ENCODE measurements at places on chromosomes 5 and 9.

GRCh38 chr9:136854113-136854841 is 2.1 kb downstream of the MAMDC4 start:
- no peak for DNase-seq

- DNase-seq = no peak
Observed at GRCh38 chr5:135880278-135880677, 15.4 kb downstream of the IL9 start.

GRCh38 chr9:130943777-130944176 is 4.7 kb upstream of the FIBCD1 start:
- no peak for DNase-seq

DNA sequence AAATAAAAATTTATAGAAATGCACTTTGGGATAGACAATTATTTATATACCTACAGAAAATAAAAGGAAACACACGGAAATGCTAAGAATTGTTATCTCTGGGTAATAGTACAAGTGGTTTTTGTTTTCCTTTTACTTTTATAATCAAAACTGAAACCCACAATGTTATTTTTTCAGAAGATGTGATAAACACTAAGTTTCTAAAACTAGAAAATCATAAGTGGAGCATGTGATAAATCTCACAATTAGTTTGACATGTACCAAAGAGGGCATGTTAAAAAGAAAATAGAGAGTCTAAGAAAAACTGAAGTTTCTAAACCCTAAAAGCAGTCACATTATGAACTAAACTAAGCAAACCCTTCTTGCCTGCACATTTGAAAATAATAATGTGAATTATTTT is 61.1 kb downstream of the OXCT1 start:
- no peak for DNase-seq

- DNase-seq = no peak
Observed at GRCh38 chr5:78003919-78004318, 227.8 kb upstream of the TBCA start.

DNA sequence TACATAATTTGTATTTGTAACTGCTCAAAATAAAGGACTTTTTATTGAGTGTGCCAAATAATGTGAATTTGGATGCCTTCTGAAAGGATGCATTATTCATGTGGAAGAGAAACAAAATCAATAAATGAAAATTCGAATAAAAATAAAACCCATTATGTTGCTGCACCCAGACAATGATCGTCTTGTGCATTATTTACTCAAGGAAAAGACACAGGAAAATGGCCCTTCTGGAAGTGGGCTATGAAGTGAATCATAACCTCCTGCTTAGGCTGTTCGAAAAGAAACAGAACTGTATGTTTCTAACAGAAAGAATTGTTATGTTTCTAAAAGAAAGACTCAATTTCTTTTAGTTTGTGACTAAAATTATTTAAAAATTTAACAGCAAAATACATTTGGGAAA is 168.9 kb upstream of the NFIB start:
- no peak for DNase-seq

DNA sequence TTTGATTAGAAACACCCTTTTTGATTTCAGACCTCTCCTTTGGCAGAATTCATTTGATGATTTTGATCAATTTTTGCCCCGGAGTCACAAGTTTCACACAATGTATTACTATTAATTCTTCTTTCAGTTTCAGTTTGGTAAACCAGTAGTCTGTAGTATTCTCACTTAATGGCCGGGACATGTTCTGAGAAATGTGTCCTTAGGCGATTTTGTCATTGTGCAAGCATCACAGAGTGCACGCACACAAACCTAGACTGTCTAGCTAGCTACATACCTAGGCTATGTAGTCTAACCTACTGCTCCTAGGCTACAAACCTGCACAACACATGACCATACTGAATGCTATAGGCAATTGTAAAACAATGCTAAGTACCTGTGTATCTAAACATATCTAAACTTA is 662.5 kb downstream of the IRX1 start:
- DNase-seq = no peak

- DNase-seq = no peak
Observed at GRCh38 chr5:167512111-167512510, 779.3 kb upstream of the WWC1 start.

DNA sequence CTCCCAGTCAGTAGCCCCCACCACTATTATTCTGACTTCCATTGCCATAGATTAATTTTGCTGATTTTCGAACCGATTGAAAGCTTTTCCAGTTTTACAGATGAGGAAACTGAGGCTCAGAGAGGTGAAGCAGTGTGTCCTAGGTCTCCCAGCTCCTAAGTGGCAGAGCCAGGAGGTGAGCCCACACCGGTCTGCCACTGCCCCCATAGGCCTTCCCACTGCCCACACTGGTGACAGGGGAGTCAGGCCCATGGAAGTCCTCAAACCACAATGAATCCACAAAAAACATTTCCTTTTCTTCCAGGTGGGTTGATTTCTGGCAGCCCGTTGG is 54.9 kb upstream of the RPL26L1 start:
- DNase-seq = no peak

GRCh38 chr9:115596021-115596745 is 478.2 kb upstream of the TNC start:
- no peak for DNase-seq

- no peak for DNase-seq
Observed at GRCh38 chr5:42801516-42802166, 10.1 kb downstream of the SELENOP start.

DNA sequence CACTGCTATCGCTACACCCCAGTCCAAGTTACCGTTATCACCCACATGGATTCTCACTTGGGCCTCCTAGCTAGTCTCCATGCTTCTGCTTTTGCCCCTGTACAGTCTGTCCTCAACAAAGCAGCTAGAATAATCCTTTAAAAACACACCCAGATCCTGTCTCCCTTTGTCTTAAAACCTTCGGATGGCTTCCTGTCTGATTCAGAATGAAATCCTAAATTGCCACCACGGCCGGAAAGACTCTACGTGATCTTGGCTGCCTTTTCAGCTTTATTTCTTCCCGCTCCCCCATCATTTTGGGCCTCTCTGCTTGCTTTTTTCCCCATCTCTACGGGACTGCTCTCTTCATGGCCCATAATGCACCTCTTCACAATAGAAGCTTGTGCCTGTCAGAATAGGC is 33.4 kb downstream of the GDNF start:
- DNase-seq = no peak

- no peak for DNase-seq
Observed at GRCh38 chr5:111488353-111488752, 24.0 kb downstream of the STARD4 start.

- no peak for DNase-seq
Observed at GRCh38 chr9:114853071-114853855, 47.4 kb upstream of the TNFSF15 start.

- no peak for DNase-seq
Observed at GRCh38 chr5:171162596-171162995, 146.5 kb upstream of the TLX3 start.

DNA sequence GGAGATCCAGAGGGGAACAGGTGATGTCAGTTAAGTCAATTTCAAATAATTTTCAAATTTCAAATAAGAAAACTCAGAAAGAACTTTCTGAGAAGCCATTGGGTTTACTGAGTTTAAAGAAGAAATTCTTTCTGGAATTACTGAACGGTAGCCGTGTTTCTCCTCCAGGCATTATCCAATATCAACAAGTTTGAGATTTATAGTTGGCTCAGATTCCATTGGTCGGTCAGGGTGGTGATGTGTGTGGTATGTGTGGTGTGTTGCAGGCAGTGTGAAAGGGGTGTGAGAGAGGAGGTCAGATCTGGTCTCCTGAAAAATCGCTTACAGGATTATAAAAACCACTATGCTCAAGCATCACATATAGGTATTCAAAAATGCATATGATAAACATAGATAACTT is 60.1 kb downstream of the PDE4D start:
- no peak for DNase-seq

- DNase-seq = no peak
Observed at GRCh38 chr5:149428032-149428431, 48.9 kb upstream of the IL17B start.
